Activated CD4-positive, alpha-beta T cell treated with anti-CD3 and anti-CD28 coated beads for 36 hours (primary cell): ENCODE measurements at places on chromosomes 1 and 21.
A peak's percentile ranks its signal among the peaks of the same experiment; 100 is the strongest.

GRCh38 chr1:226003502-226004170 lies 4.5 kb upstream of the SDE2 start:
- DNase-seq, result no peak
- no peak overlapping the region for H3K4me3 ChIP-seq
- H3K4me1 ChIP-seq, result peaks cover 43% of the 10 kb centered on the region
- peaks cover 4% of the 10 kb centered on the region for H3K36me3 ChIP-seq
- peak overlapping the region; percentile 78 for H3K27ac ChIP-seq
- H3K27me3 ChIP-seq, result no peaks in the 10 kb centered on the region

GRCh38 chr1:85576266-85576641 lies 4.3 kb upstream of the CCN1 start:
- H3K27me3 ChIP-seq, result peaks cover 59% of the 10 kb centered on the region
- peaks cover 31% of the 10 kb centered on the region for H3K4me1 ChIP-seq
- DNase-seq, result no peak
- H3K4me3 ChIP-seq, result peak overlapping the region; percentile 62
- H3K27ac ChIP-seq, result no peak overlapping the region

GRCh38 chr1:39622427-39622826 lies 17.0 kb downstream of the HEYL start:
- no peaks in the 10 kb centered on the region for H3K4me1 ChIP-seq
- H3K4me3 ChIP-seq, result no peak overlapping the region
- H3K27me3 ChIP-seq, result peaks cover 5% of the 10 kb centered on the region
- H3K36me3 ChIP-seq, result no peaks in the 10 kb centered on the region

DNA sequence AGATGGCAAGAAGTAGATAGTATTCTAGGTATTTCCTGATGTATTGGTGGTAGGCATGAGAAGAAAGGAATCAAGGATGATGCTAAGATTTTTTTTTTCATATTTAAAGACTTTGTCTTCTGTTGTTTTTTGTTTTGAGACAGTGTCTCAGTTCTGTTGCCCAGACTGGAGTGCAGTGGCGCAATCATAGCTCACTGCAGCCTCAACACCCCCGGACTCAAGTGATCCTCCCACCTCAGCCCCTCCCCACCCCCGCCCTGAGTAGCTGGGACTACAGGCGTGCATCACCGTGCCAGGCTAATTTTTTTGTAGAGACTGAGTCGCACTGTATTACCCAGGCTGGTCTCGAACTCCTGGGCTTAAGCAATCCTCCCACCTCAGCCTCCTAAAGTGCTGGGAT lies 2.8 kb upstream of the CAPZB start:
- peaks cover 20% of the 10 kb centered on the region for H3K36me3 ChIP-seq
- H3K27ac ChIP-seq, result peak overlapping the region; percentile 77
- peaks cover 48% of the 10 kb centered on the region for H3K4me1 ChIP-seq
- H3K4me3 ChIP-seq, result peak overlapping the region; percentile 49
- DNase-seq, result peak; percentile 30
- H3K27me3 ChIP-seq, result no peaks in the 10 kb centered on the region

DNA sequence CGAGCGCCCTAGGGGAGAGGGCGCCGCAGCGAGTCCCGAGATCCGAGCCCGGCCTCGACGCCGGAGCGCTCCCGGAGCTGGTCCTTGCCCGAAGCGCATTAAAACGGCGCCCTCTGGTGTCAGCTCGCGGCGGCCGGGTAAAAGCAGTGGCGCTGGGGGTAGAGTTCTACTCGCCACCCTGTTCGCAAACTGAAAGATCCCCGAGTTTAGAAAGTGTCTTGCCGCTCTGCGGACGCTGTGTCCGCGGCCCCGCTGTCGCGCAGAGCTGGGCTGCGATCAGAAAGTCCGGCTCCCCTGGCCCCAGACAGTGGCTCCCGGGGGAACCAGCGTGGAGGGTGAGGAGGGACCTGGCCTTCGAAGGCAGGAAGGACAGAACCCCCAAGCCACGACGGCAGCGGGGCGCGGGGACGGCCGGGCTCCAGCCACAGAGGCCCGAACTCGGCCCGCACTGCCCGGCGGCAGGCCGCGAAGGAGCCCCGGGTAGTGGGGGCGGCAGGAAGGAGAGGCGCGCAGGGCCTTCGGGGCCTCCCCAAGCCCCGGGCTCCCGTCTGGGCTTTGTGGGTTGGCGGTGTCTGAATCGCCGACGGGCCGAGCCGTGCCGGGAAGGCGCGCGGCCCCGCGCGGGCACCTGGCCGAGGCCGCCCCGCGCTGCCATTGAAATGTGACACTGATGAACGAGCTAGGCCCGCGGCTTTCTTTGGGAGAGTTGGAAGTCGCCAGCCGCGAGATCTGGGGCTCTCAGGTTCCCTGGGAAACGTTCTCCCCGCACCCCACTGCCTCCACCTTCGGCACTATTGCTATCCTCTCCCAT lies 39.1 kb upstream of the NFIA start:
- peak overlapping the region; percentile 52 for H3K4me3 ChIP-seq
- H3K36me3 ChIP-seq, result no peaks in the 10 kb centered on the region
- no peaks in the 10 kb centered on the region for H3K4me1 ChIP-seq

DNA sequence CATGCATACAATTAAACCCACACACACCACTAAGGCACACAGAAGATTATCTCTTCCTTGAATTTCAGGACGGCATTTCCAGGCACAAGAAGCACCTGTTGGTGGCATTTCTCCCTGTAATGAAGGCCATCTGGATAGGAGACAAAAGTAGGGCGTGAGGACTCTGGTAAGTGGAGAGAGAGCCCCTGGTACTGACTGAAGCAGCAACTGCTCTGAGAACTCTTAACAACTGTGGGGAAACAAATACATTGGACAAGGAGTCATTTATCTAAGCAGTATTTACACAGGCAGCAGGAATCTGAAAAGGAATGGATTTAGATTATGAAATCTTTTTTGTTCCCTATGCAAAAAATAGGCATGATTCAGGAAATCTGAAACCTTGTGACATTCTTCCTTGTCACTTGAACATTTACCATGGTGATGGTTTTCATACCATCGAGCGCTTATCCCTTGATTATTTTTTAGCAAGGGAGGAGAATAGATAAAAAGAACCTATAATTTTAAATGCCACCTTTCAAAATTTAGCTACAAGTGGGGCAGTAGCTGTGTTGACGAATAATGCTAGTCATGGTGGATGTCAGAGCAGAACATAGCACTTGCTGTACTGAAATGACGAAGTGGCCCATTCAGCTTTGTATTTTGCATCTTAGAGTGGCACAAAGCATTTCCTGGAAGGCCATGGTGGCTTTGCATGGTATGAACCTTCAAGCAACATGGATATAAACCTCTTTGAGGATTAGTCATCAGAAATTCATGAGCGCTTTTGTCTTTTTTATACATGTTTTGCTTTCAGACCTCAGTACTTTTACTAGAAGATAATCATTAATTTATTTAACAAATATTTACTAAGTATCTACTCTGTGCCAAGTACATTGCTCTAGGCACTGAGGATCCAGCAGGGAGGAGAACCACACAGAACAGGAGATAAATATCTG lies 362.0 kb downstream of the ADGRL2 start:
- DNase-seq, result no peak
- peaks cover 12% of the 10 kb centered on the region for H3K4me1 ChIP-seq
- H3K4me3 ChIP-seq, result no peak overlapping the region
- H3K27ac ChIP-seq, result no peak overlapping the region
